ENCODE measurements at places on chromosomes 11 and 22.
A peak's percentile ranks its signal among the peaks of the same experiment; 100 is the strongest.

- no peak overlapping the region for H3K4me3 ChIP-seq
- peak; percentile 45 for DNase-seq
- no peaks in the 10 kb centered on the region for H3K27me3 ChIP-seq
- H3K4me1 ChIP-seq = peaks cover 23% of the 10 kb centered on the region
These were observed 101.6 kb downstream of the MAML2 start for GRCh38 chr11:96241331-96241841.

- no peaks in the 10 kb centered on the region for H3K27me3 ChIP-seq
- DNase-seq = no peak
- H3K36me3 ChIP-seq = no peaks in the 10 kb centered on the region
- no peaks in the 10 kb centered on the region for H3K4me1 ChIP-seq
These were observed 93.8 kb downstream of the TRIM29 start for GRCh38 chr11:120044011-120044675.

DNA sequence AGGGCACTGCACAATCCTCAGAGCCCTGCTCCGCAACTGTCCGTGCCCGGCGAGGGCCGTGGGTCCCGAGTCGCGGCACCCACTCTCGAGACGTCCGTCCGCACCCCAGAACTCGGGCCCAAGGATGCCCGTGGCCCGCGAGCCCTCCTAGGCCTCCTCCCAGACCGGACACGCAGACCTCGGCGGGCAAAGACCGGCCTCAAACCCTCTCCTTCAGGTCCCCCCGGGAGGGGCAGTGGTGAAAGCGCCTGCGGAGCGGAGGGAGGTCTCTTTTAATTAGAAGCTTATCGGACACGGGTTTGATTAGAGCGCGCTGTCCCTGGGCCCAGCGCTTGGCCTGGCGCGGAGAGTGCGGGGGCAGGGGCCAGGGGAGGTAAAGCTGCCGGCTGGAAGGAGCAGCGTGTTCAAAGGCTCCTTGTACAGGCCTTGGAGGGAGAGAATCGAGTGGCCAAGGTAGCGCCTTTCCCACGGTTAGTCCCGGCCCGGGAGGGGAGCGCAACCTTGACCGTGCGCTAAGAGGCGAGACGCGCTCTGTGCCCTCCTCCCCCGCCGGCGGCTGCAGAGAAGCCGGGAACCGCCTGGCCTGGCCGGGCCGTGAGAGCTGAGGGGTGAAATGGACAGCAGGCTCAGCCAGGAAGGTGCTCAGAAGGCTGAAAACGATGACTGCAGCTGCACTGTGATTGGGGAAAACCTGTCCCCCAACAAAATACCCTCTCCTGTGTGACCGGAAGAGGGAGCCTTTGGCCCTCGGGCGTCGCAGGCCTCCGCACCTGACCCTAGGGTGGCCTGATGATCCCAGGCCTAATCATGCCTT is 4.6 kb downstream of the WT1 start:
- no peak for DNase-seq
- H3K4me3 ChIP-seq = no peak overlapping the region
- peaks cover 100% of the 10 kb centered on the region for H3K27me3 ChIP-seq
- H3K27ac ChIP-seq = no peak overlapping the region
- H3K36me3 ChIP-seq = no peaks in the 10 kb centered on the region
- peaks cover 4% of the 10 kb centered on the region for H3K4me1 ChIP-seq

GRCh38 chr11:86464509-86465221 is 90.0 kb downstream of the CCDC81 start:
- no peaks in the 10 kb centered on the region for H3K36me3 ChIP-seq
- no peaks in the 10 kb centered on the region for H3K4me1 ChIP-seq
- no peaks in the 10 kb centered on the region for H3K27me3 ChIP-seq
- no peak overlapping the region for H3K27ac ChIP-seq
- DNase-seq = no peak

Data from breast epithelium (tissue), 4 donors.